ENCODE measurements at places on chromosomes 5 and 9.

- no peak for DNase-seq
Measured at GRCh38 chr5:84191281-84191680, 193.4 kb downstream of the EDIL3 start.

DNA sequence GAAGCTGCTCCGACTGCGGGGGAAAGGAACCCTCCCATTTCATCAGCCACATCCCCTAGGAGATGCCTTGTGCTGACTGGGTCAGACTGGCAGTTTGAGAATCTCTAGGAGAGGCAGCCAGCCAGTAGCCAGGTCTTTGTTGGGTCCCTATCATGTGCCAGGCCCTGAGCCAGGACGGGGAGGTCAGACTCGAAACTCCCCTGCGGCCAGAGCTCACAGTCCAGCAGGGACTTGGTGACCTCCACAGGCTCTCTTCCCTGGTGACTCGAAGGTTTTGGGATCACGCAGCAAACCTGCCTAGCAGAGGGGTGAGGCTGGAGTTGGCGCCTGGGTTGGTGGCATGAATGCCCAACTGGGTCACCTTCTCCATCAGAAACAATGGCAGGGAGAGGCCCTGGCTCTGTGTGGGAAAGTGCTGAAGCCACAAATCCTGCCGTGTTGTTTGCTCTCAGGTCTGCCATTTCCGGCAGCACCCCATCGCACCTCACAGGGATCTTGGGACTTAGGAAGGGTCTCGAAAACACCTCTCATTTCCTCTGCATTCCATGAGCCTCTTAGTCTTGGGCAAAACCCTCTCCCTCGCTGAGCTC, 14.4 kb upstream of the ORM1 start:
- no peak for DNase-seq

- no peak for DNase-seq
Measured at GRCh38 chr9:72315510-72316311, 49.3 kb downstream of the ZFAND5 start.

DNA sequence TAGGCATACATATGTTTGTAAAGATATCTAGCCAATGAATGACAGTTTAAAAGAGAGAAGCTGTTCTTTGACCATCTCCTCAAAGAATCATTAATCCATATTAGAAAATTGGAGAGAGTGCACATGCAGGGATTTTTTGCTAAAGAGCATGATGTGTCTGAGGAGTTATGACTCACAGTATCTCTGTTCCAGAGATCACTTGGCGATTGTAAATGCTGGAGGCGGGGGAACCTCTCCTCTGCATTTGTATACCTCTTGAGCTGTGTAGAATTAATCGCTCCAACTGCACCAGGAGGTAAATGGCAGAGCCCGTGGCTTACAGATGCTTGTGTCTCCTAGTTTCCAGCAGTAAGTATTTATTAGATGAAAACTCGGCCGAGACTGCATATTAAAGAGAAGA, 3.6 kb upstream of the SPATA31D1 start:
- no peak for DNase-seq

DNA sequence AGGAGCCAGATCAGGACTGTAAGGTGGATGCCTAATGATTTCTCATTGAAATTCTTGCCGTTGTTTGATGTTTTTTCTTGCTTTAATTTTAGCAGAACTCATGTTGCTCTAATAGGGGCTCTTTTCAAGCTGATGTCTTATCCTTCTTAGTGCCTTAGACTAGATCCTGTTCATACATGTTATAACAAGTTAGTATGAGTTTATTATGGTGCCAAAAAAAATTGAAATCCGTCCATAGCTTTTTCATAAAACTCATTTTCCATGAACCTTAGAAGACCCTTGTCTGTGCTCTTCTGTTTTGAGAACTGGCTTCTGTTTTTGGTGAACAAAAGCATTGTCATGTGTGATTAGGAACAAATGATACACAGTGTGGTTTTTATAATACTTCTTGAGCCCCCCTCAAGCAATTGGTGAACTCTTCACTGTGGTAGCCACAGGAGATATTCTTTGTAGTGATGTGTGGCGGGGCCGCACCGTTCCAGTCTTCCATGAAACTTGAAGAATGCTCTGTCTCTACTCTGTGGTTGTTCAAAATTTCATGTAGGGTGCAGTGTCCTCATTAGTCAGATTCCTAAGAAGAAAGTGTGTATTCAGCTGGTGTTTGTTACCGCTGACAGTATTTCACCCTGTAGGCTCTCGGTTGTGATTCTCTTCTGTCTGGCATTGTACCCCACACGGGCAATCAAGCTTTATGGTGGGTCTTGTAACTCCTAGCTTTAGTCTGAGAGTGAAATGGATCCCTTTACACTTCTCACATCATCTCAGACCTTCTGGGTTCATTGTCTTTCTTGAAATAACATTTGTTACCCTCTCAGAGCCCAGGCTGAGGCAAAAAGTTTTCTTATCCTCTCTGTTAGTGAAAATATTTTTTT, 10.7 kb downstream of the OTULIN start:
- no peak for DNase-seq

DNA sequence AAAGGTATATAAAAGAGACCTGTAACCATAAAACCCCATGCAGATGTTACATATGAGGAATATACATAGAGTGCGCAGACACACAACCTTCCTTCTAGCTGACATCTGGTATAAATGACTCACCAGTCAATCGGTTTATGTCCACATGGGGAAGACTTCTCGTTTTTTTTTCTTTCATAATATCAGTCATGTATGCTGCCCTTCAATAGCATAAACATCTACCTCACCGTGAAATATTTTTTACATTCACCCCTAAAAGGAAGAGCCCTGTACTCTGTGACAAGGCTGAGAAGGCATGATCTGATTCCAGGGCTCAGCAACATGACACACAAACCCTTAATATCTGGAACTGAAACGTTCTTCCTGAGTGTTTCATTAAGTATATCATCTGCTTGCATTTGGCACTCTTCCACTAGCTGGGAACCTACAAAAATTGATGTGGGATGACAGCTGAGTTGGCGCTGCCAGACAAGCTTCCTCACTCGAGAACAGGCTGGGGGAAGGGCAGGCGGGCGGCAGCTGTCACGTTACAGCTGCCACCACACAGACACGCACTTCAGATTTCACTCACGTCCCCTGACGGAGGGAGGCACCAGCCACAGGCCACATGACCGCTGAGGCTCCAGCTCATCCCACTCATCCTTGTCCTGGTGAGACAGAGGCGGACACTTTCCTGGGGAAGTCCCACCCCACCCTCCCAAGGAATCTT, 74.2 kb downstream of the SHB start:
- peak; percentile 56 for DNase-seq

DNA sequence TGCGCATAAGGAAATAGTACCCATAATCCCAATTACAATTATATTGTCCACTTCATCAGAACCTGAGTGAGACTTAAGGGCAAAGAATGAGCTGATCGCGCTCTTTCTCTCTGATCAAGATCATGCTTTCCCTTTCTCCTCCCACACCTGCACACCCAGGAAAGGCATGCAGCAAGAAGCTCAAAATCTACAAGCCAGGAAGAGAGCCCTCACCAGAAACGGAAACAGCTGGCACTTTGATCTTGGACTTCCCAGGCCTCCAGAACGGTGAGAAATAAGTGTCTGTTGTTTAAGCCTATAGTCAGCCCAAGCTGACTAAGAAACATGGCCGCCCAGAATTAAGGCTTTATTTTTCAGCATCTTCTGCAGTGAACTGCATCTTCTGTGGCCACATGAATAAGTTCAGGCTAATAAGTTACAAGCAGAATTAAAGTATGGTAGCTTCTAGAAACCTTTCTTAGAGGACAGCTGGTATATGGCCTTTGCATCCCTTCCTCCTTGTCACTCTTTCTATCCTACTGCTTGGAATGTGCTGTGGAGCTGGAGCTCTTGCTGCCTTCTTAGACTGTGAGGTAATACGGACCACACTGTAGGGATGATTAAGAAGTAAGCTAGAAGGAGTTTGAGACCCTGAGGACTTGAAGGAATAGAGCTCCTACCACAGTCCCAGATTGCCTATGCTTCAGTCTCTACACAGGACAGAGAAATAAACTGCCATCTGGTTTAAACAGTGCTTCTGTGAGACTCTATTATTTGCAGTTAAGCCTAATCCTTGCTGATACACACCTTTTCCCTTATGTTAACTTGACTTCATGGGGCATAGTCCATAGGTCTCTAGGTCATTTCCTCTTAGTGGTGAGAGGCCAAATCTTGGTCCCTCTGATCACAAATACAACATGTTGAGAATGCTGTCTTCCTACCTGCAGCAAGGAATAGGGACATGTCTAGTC, 17.2 kb downstream of the OR2S2 start:
- DNase-seq = no peak

GRCh38 chr9:72089451-72090130, 29.2 kb upstream of the C9orf57 start:
- DNase-seq = no peak

- no peak for DNase-seq
Measured at GRCh38 chr5:167688341-167689130, 602.9 kb upstream of the WWC1 start.

DNA sequence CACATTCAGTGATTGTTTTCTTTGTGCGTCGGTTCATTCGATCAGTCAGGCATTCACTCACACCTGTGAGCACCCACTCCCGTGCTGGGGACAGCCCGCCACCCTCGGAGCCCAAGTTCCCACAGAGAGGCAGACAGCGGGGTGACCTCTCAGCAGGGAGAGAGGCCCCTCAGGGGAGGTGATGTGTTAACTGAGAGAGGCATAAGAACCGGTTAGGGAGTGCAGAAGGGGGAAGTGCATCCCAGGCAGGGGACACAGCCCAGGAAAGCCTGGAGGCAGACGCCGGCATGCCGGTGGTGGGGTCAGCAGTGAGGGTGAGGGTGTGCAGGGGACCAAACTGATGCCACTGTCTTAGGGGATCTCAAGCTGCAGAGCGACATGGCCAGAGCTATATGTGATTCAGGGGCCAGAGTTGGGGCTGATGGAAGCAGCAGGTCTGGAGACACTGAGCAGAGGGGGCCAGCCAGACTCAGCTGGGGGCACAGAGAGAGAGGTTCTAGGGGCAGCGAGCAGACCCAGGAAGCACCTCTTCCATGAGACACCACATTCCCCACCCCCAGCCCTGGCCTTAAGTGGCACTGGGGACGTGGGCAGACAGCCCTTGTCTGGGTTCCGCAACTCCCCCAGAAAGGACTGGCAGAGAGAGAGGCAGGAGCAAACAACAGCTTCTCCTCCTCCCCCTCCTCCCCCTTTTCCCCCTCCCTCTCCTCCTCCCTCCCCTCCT, 35.9 kb downstream of the HK3 start:
- no peak for DNase-seq

DNA sequence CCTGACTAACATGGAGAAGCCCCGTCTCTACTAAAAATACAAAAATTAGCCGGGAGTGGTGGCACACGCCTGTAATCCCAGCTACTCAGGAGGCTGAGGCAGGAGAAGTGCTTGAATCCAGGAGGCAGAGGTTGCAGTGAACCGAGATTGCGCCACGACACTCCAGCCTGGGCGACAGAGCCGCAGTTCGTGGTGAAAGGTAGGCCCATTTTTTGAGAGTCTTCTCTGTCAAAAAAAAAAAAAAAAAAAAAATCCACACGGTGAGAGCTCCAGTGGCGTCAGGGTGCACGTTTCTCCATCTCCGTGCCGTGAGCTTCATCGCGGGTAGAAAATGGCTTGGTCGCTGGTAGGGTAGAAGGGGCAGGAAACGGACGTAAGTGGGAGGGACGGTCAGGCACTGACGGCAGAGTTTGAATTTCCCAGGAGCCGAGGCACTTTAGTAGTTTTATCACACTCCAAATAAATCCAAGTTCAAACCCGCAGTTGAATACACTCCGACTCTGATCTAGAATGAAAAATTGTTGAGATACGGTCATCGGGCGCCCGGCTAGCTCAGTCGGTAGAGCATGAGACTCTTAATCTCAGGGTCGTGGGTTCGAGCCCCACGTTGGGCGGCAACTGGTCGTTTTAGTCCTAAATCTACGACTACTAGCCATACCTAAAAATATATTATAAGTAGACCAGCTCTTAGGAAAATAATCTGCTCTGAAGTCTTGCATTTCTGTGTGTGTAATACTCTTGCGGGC, 2.4 kb upstream of the TRIM7 start:
- DNase-seq = no peak

DNA sequence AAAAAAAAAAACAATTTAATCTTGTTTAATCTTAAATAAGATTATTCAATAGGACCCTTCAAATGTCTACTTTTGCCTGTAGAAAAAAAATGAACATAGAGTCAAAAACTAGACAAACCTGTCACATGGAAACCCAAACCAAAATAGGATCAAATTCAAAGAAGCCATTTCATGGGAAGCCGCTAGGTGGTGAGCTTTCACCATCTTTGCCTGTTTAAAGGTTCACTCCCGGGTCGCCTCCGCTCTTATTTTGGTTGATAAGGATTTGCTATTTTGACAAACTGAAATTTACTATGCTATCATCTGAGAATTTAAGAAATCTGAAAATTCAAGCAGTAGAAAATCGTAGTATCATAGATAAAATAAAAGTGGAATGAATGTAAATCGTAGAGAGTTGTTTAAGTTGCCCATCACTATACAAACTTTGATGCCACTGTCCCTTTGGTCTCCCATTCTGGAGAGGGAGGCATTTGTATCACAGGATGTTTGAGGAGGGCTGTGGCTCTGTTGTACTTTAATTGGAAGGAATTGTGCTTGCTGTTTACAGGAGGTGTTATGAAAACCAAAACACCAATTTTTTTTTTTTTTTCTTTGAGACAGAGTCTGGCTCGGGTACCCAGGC, 43.5 kb upstream of the DNAH5 start:
- peak; percentile 23 for DNase-seq

- no peak for DNase-seq
Measured at GRCh38 chr9:28921857-28922500, 1348.7 kb upstream of the C9orf72 start.

GRCh38 chr5:179400020-179400419, 54.8 kb upstream of the ADAMTS2 start:
- DNase-seq = no peak

DNA sequence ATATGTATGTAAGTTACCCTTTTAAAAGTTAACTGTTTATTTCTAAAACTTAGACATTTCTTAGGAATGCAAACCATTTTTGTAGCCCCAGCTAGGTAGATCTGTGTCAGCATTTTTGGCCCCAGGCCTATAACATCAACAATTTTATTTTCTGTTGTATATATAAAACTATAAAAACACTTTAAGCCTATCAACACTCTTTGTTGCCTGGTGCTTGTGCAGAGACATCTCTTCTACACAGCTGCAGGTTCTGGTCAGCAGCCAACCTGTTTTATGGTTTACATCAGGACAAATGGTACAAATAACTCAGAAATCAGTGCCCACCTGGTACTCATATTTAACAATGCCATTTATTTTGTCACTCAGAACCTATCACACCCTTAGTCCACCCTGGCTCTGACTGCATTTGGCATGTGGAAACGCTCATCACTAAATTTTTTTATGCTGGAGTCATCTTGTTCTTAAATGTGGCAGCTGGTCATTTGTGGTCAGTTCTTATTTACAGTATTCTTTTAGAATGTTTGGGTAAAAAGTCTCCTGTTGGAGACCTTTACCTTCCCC, 173.4 kb downstream of the DNAH5 start:
- DNase-seq = no peak

Data from GM12892 (cell line).